ENCODE measurements at places on chromosomes 1 and 21.

DNA sequence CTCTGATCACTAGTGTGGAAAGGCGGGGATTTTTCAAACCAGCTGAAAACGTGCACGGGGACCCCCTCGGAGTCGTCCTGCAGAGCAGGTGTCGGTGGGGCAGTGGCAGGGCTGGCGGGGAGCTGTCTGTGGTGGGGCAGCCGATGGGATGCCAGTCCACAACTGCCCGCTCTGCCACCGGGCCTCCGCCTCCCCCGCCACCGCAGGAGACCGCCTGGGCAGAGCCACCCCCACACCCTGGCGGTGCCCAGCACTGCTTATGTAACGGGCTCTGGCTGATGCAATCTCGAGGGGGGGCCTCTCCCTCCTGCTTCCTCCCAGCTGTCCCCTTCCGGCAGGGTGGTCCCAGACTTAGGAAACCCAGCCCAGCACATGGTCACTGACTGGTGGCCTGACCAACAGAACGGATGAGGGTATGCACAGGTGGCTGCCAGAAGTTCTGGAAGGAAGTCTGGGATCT is 9.3 kb downstream of the CHD5 start:
- no peak for DNase-seq

- no peak for DNase-seq
Measured at GRCh38 chr1:161214369-161214768, 726 bp upstream of the FCER1G start.

GRCh38 chr21:42367367-42368165 is 1.2 kb upstream of the TFF1 start:
- DNase-seq, result no peak

- DNase-seq, result no peak
Measured at GRCh38 chr1:33880305-33880704, 16.4 kb downstream of the HMGB4 start.

GRCh38 chr1:3219005-3219790 is 150.2 kb downstream of the PRDM16 start:
- DNase-seq, result no peak

GRCh38 chr1:19625291-19625937 is 18.7 kb upstream of the NBL1 start:
- DNase-seq, result no peak

GRCh38 chr1:57431400-57431799 is 7.5 kb upstream of the DAB1 start:
- DNase-seq, result no peak

- DNase-seq, result no peak
Measured at GRCh38 chr1:85047472-85048295, 616 bp downstream of the MCOLN3 start.

GRCh38 chr1:217895841-217896240 is 264.7 kb downstream of the SPATA17 start:
- no peak for DNase-seq

GRCh38 chr1:6300342-6301048 is 39.6 kb upstream of the GPR153 start:
- DNase-seq, result no peak

GRCh38 chr1:205486258-205486657 is 18.2 kb upstream of the CDK18 start:
- no peak for DNase-seq

DNA sequence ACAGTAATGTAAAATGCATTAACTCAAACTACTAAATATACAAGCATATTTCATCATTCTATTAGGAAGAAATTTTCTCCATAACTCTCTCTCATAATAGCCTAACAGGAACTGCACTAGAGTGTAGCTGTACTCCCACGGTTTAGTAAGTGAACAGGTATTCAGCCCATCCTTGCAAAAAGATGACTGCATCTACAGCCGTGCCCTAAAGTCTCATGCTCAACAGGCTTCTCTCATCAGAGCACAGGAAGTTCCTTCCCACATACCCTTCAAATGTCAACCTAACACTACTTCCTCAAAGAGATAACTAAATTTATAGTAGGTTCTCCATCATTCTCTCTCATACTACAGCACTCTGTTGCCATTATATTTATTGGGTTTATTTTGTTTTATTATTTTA is 251.6 kb downstream of the AKT3 start:
- peak; percentile 97 for DNase-seq

GRCh38 chr1:209154912-209155311 is 428.6 kb upstream of the CAMK1G start:
- no peak for DNase-seq

DNA sequence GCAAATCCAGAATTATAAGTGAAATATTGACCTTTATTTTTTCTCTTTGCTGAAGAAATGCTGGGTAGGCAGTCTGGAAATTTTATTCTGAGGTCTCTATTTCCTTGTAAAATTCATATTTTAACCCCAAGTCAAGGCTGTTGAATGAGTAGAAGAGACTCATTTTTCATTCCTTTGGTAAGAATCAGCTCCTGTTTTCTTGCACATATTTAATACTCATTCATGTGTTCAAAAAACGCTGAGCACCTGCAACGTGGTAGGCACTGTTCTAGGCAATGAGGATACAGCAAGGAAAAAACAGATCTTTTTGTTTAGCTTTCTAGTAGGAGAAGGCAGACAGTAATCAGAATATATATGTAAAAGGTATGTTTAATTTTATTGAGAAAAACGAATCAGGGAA is 1.5 kb downstream of the PRKAA2 start:
- no peak for DNase-seq

DNA sequence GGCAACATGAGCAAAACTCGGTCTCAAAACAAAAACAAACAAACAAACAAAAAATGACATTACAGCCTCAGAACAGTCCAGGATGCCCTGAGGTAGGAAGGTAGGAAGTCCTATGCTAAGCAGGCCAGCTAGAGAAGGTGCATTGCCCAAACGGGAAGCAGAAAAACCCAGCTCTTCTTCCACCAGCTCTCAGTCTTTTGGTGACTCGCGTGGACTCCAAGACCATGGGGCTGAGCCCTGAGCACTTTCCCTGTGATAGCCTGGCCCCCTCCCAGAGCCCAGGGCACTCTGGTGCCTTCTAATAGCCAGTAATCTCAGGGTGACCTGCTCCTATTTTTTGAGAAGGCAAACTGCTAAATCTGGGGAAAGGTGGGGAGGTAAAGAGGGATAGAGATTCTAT is 16.1 kb downstream of the PHLDA3 start:
- no peak for DNase-seq

- no peak for DNase-seq
Measured at GRCh38 chr1:165988275-165988674, 160.9 kb downstream of the UCK2 start.

GRCh38 chr1:8643542-8644536 is 173.6 kb downstream of the RERE start:
- no peak for DNase-seq

GRCh38 chr21:44301961-44302406 is 2.1 kb downstream of the PFKL start:
- no peak for DNase-seq

DNA sequence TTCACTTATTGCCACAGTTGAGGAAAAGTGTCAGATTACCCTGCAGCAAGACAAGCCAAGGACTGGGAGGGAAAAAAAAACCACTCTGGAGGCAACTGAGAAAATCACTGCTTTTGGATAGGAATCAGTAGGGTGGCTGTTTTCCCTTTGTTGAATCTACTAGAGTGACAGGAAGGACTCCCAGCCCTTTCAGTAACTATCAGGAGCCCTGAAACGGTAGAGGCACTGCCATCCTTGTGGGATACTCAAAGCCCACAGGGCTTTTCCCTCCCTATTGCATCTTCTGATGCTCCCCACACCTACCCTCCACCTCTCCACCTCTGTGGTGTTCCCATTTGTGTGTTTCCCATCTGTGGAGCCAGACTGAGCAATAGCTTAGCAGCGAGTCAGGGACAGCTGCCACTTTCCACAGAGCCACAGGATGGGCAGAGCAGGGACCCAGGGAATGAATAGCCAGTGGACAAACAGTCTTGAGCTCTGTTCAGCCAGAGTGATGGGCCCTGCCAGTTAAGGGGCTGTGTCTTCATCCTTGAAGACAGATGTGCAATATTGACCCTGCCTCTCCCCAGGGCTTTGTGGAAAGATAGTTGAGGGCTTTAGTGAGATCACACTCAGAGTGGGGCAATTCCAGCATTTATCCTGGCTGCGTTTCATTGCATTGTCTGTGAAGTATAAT is 13.9 kb downstream of the UBIAD1 start:
- DNase-seq, result no peak
